ENCODE measurements at places on chromosomes 11 and 22.
A peak's percentile ranks its signal among the peaks of the same experiment; 100 is the strongest.

DNA sequence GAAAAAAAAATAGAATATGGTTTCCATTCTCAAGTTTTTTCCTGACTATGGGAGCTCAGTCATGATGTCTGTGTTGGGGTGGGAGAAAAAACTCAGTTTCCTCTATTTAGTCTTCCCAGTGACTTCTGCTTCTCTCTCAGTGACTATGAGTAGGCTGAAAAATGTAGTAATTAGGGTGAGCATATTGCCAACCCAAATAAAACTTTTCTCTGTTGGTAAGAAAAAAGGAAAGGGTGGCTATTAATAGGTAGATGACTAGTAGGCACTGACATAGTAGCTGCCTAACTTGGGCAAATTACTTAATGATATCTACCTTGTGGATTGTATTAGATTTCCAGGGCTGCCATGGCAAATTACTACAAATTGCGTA, 34.2 kb upstream of the BIRC3 start:
- no peak for DNase-seq

- DNase-seq = peak; percentile 95
These were observed 9.7 kb upstream of the AHNAK start for GRCh38 chr11:62556108-62556874.

DNA sequence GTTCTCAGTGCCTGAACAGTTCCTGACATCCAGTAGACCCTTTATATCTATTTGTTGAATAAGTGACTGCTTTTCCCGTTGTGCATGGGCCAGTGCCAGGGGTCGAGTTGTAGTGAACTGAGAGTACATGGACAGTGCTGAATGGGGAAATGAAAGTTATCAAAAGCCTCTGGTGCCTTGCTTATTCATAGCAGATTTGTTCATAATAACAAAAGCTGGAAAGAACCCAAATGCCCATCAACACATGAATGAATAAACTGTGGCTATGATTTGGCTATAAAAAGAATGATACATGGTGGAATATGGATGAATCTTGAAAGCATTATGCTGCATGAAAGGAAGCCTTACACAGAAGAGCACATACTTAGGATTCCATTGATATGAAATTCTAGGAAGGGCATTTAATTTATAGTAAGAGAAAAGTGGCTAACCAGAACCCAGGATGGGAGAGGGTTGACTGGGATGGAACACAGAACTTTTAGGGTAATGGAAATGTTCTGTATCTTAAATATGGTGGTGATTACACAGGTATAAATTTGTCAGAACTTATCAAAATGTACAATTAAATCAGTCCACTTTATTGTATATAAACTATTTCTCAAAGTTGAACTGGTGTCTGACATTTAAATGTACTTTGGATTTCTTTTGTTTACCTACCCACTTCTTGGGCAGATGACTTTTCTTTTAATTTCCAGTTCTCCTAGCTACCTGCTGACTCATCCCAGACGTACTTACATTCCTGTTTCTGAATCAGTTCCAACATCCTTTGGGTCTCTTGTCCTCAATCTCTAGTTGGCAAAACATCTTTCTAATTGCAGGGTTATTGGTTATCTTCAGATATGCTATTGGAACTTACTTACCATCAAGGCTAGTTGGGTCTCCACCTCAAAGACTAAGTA, 42.8 kb downstream of the PACS1 start:
- DNase-seq = peak; percentile 92

DNA sequence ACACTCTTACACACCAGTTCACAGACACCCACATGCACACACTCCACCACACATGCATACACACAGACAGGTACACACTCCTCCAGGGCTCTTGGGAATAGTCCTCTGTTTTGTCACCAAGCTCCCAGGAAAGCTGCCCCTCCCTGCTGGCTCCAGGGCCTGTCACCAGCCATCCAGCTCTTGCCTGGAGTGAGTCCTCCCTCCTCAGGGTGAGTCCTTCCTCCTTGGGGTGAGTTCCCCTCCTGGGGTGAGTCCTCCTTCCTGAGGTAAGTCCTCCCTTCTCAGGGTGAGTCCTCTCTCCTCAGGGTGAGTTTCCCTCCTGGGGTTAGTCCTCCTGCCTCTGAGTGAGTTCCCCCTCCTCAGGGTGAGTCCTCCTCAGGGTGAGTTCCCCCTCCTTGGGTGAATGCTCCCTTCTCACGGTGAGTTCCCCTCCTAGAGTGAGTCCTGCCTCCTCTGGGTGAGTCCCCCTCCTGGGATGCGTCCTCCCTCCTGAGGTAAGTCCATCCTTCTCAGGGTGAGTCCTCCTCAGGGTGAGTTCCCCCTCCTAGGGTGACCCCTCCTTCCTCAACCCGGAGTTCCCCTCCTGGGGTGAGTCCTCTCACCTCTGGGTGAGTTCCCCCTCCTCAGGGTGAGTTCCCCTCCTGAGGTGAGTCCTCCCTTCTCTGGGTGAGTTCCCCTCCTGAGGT, 100.6 kb upstream of the FGF3 start:
- no peak for DNase-seq

GRCh38 chr11:86196913-86197312, 47.6 kb upstream of the EED start:
- no peak for DNase-seq

DNA sequence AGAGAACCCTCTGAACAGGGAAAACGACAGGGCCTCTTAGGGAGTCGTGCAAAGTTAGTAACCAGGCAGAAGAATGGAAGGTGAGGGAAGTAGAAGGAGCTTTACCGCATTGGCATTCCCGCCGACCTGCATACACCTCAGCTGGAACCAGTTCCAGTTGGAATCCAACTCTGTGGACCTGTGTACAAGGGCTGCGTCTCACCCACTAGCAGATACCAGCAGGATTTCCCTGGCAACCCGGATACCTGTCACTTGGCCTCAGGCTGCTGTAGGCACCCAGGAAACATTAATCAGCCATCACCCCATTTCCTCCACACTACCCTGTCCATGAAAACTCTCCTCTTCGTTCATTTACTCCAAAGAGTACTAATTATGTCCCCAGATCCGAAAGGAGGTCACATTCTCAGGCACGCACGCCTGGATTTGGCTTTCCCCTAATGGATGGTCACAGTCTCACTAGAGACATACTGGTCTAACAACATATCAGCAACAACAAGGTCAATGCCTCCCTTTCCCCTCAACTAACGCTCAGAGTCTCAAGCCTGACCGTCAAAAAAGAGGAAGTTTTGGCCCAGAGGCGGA, 842 bp downstream of the ARFGAP2 start:
- no peak for DNase-seq

GRCh38 chr22:41914611-41915034, 251 bp downstream of the SHISA8 start:
- DNase-seq = no peak

GRCh38 chr11:117986981-117987574, 884 bp downstream of the IL10RA start:
- no peak for DNase-seq

- no peak for DNase-seq
These were observed 37.5 kb upstream of the LYVE1 start for GRCh38 chr11:10605941-10606381.

GRCh38 chr11:133127741-133128140, 404.6 kb downstream of the OPCML start:
- DNase-seq = no peak

GRCh38 chr11:64745521-64746328, 1.8 kb upstream of the RASGRP2 start:
- DNase-seq = no peak

GRCh38 chr11:108002476-108002875, 6.2 kb upstream of the CUL5 start:
- no peak for DNase-seq

DNA sequence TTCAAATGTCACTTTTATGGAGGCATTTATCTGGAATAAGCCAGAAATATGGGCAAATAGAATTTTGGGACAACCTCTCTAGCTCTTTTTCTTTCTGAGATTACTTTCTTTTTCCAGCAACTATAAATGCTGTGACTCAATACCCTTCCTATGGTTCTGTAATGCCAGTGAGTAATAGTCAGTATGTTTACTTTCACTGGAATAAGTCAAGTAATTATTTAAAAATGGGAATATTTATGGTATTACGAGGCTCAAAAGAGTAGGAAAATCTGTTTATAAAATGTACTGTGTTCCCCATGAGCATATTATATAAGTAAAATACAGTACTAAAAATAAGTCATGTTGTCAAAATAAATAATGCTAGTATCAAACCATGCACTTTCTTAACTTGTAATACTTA, 750.5 kb downstream of the LUZP2 start:
- DNase-seq = no peak

DNA sequence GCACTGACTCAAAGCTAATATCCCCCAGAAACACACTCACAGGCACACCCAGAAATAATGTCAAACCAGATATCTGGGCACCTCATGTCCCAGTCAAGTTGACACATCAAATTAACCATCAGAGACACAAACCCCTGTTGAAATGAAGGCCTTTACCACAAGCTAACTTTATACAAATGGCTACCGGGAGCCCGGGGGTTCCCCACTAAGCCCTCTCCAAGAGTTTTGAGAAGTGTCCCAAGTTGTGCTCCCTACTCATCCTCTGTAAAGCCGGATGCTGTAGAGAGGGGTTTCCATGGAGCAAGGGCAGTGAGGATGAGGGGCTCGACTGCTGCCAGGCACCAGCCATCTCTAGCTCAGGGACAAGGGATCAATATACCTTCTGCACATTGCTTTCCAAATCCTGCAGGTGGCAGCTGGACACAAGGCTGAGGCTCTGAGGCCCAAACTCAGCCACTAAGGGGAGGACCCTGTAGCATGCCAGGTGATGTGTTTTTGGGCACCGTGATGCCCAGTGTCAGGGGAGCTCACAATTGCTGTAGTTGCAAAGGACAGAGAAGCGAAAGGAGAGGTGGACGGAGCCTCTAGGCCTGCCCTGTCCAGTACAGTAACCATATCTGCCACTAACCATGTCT, 145.7 kb downstream of the TTC17 start:
- DNase-seq = peak; percentile 11

DNA sequence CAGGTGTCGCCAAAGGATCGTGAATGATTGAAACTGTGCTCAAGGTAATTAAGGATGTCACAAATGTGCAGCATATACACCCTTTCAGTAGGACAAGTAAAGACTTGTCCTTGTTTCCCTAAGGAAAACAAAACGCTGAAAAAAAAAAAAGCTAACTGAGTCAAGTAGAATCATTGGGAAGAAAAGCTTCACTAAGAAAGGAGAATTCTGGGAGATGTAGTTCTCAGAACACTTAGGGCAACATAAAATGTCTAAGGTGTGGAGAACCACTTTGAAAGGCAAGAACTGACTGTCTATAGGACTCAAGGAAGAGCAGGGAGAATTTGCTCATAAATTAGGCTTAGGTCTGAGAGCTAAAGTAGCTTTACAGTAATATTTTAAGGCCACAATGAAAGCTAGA, 2.9 kb upstream of the OR5T1 start:
- no peak for DNase-seq

- DNase-seq = no peak
These were observed 1182.7 kb downstream of the BRD1 start for GRCh38 chr22:48644997-48645396.

DNA sequence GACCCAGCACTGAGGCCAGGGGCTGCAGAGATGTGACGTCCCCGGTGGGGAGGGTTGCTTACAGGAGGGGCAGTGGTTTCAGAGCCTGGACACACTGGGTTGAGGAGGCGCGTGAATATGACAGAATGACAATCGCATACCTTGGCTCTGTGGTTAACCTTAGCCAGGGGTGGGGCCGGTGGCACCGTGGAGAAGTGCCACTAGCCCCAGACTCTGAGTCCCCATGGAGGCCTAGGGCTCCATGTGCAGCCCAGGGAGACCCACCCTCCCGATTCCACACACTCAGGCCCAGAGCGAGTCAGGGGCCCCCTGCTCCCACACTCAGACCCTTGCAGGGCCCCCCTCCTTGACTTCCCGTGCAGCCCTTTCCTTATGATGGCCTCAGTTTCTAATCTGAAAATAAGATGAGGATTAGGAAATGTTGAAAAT, 3.6 kb upstream of the ACR start:
- no peak for DNase-seq

DNA sequence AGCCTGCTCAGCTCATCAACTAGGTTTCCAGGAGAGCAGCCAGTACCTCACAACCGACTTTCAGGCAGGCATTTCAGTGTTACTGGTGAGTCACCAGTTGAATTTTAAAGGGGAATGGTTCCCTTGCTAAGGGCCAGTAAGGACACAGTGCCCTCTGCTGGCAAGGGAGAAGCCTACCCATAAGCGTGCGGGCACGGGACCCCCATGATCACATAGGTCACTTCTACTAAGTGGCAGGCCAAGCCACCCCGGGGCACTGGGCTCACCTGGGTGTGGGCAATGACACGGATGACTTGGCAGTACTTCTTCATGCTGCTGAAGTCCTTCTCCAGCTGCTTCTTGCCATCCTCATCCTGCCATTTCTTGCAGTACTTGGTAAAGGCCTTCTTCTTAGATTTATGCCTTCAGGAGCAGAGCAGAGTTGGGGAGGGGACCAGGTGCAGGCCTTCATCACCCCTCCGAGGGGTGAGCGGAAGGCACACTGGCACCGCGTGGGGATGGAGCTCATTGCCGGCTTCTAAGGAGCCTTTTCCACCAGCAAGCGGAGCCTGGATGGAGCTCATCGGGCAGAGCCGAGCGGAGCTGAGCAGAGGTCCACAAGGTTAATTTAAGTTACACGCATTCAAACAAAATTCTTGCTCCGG, 2.9 kb downstream of the RPL3 start:
- peak; percentile 93 for DNase-seq

Measured in renal cortical epithelial cell (primary cell).